ENCODE measurements at places on chromosomes 7 and 10. TPM values are rescaled to one million over a fixed set of nuclear protein-coding genes. Genes with fewer than 3 reads are reported as not detected.

The AGR3 gene
- not detected for total RNA-seq

The IRF5 gene
- total RNA-seq, result 15.5 TPM

The ACTL6B gene
- total RNA-seq, result not detected

The ANKRD26 gene
- 15.8 TPM for total RNA-seq

The TMEM229A gene
- not detected for total RNA-seq

The SKIDA1 gene
- total RNA-seq, result 1.2 TPM

The MBL2 gene
- total RNA-seq, result not detected

The MMRN2 gene
- total RNA-seq, result 85.6 TPM

The PAX2 gene
- not detected for total RNA-seq

The CYP26C1 gene
- total RNA-seq, result 0.21 TPM

The HOXA7 gene
- 4.7 TPM for total RNA-seq

DNA sequence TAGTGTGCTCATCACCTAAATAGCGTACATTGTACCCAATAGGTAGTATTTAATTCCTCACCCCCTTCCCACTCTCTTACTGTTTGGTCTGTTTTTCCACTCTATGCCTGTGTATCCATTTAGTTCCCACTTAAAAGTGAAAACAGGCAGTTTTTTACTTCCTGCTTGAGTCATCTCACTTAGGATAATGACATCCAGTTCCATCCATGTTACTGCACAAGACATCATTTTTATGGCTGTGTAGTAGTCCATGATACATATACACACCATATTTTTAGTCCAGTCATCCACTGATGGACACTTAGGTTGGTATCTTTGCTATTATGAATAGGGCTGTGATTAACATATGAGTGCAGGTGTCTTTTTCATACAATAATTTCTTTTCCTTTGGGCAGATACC, 10.1 kb downstream of the STK17A start:
- DNase-seq, result no peak

GRCh38 chr10:124875596-124875995, 66.3 kb upstream of the ZRANB1 start:
- no peak for DNase-seq

DNA sequence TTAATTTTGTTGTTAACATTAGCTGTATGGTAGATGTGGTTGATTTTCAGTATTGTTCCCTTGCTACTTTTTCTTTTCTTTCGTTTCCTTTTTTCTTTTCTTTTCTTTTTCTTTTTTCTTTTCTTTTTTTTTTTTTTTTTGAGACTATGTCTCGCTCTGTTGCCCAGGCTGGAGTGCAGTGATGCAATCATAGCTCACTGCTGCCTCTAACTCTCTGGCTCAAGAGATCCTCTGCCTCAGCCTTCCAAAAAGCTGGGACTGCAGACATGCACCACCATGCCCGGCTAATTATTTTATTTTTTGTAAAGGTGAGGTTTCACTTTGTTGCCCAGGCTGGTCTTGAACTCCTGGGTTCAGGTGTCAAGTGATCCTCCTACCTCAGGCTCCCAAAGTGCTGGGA, 14.4 kb downstream of the SLC26A3 start:
- no peak for DNase-seq

DNA sequence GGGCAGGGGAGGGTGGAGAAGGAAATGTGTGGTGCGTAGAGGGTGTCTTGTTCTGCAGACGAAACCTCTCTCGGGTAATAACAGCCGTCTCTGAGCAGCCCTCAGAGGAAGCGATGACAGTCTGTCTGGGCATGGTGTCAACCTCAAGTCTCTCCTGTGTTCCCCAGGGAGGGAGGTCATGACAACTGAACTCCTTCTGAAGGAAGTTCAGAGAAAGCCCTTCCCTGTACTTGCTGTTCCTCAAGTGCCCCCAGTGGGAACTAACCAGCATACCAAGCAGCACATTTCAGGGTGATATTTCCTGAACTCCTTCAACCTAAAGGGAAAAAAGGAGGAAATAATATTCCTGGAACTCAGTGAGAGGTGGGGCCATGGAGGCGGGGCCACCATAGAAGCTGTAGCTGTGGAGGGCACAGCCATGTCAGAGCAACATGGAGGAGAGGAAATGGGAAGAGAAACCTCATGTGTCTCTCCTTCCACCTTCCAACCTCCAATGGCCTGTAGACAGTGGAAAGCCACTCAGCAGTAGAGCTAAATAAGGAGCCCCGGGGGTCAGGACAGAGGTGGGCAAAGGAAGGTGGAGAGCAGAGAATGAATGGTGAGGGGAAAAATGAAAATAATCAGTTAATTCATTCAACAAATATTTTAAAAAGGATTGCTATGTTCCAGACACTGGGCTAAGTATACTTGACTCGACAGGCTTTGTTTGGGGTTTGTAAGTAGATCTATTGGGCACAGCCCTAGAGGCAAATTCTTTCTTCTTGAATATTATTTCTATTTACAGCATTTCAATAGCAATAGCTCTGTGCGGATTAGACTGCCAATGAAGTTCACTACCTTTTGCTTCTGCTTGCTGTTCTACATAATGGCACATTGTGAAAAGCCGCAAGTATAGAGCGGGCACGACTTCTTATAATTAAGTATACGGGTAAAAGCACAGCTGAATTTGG, 61.0 kb upstream of the AOAH start:
- DNase-seq, result peak; percentile 79

- DNase-seq, result peak; percentile 81
Observed at GRCh38 chr7:149791-150636, 42.4 kb upstream of the FAM20C start.

GRCh38 chr7:131095346-131095745, 232.3 kb upstream of the MKLN1 start:
- no peak for DNase-seq

GRCh38 chr10:33559105-33559504, 224.6 kb upstream of the NRP1 start:
- no peak for DNase-seq

DNA sequence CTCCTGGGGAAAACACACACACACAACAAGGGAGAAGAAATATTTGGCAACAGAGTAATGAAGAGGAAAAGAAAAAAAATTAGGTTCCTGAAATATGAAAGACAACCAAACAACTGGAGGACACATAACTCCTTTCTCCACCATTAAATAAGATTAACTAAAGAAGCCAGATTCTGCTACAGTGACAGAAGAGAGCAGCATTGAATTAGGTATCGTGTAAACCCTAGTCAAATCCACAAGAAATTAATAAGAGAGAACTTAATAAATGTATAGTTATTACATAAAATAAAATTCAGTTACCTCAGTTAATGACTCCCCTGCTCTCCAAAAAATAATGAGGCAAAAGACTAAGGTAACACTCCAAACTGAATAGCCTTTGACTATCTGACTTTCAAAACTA, 306.7 kb downstream of the CRPPA start:
- no peak for DNase-seq

- peak; percentile 41 for DNase-seq
Observed at GRCh38 chr10:132458071-132458585, 61.1 kb downstream of the PWWP2B start.

DNA sequence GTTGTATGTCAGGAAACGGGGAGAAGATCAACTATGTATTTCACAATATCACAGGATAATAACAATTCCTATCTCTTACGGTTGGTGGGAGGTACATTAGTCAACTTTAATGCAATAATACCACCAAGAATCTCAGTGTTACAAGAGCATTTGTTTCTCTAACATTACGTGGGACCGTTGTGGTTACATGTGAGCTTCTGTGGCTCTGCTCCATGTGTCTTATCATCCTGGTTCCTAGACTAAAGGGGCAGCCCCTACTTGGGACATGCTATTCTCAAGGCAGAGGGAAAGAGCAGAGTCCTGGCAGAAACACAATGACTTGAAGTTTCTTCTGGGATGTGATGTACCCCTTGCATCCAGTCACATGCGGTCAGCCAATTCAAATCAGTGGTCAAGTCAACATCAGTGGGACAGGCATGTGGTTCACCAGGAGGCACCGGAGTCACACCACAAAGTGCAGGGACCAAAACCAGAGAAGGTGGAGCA, 2.5 kb upstream of the ZNF22 start:
- no peak for DNase-seq

DNA sequence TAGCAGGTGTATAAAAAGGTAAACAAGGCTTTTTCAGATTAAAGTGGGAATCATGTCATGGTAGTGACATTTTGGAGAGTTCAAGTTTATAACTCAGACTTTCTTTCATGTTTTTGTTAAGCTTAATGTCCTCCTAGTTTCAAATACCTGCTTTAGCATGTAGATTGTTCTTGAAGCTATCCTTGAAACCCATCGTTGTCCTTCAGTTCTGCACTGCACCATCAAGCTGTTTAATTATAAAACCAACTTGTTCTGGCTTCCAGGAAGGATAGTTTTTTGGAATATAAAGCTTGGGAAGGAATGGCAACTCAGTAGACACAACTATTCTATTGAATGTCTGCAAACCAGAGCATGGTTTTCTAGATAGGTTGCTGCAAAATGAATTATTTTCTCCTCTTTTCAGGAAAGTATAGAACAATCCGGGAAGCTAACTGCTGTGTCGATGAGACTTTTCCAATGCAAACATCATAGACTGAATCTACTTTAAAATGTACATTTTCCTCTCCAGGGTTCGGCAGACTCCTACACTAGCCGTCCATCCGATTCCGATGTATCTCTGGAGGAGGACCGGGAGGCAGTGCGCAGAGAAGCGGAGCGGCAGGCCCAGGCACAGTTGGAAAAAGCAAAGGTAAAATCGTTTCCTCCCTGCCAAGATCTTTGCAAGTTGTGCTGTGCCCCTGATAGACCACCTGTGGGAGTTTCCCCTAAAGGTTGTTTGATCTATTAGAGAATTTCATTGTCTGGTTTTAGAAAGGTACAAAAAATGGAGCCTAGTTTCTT, 249.8 kb downstream of the NSUN6 start:
- no peak for DNase-seq

DNA sequence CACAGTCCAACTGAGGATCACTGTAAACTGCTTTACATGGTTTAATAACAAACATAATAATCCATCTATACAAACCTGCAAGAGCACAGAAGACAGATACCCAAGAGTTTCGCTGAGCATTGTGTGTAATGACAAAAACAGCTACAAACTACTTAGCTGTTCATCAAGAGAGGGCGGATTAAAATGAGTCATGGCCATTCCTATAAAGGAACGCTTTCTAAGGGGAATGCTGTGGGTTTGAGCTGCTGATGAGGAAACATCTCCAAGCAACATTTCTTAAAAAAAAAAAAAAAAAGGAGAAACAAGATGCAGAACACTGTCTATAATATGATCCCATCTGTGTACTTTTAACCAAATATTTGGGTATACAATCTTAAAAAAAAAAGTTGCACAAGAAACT, 33.8 kb downstream of the VOPP1 start:
- DNase-seq, result no peak

- no peak for DNase-seq
Observed at GRCh38 chr7:158446706-158447105, 140.9 kb downstream of the PTPRN2 start.

GRCh38 chr10:101214446-101215396, 14.5 kb downstream of the LBX1 start:
- peak; percentile 90 for DNase-seq

DNA sequence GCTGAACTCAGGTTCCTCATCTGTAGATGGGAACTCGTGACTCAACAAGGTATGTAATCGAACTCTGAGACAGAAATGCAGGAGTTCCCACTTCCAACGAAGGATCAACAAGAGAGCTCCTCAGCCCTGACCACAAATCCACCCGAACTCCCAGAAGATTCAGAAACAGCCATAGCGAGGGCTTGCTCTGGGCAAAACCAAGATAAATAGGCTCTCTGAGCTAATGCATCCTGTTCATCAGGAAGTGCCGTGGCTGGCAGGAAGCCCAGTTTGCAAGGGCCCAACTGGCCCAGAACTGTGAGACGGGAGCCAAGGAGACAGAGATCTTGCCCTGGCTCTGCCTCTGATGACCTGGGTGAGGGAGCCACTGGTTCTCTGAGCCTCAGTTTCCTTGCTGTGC, 141.7 kb upstream of the PFKP start:
- peak; percentile 81 for DNase-seq

GRCh38 chr10:96608262-96608661, 21.4 kb upstream of the TM9SF3 start:
- no peak for DNase-seq

DNA sequence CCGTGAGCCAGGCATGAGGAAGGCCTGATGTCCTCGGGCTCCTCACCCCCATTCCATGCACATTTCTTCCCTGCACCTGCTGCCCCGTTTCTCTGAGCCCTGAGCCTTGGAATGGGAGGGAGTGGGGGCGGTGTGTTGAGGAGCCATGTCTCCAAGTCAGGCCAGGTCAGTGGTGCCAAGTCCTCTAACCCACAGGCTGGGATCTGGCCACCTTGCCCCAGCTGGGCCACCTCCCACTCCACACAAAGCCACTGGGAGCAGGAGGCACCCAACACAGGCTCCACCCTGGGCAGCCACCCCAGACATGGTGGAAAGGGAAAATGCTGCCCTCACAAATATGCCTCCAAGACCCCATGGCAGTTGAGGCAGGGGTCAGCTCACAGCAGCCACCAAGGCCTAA, 27.7 kb downstream of the ZCCHC24 start:
- no peak for DNase-seq

GRCh38 chr7:65438598-65438997, 64.9 kb downstream of the ZNF92 start:
- DNase-seq, result no peak

DNA sequence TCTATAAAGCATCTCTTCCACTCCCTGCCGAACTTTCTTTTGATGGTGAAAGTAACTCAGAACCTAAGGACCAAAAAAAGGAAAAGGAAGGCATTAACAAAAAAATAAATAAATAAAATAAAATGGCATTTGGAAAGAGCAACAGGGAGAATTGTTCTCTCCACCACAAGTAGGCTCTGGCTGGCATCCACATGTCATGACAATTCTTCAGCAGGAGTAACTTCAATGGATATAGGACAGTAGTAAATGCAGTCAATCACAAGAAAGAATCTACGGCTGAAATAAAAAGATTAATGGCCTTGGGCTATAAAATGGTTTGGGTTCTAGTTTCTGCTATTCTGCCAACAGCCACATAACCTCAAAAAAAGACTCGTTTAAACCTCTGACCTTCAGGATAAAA, 23.9 kb downstream of the NCAPG2 start:
- no peak for DNase-seq

GRCh38 chr10:29688230-29688661, 53.5 kb upstream of the SVIL start:
- no peak for DNase-seq

DNA sequence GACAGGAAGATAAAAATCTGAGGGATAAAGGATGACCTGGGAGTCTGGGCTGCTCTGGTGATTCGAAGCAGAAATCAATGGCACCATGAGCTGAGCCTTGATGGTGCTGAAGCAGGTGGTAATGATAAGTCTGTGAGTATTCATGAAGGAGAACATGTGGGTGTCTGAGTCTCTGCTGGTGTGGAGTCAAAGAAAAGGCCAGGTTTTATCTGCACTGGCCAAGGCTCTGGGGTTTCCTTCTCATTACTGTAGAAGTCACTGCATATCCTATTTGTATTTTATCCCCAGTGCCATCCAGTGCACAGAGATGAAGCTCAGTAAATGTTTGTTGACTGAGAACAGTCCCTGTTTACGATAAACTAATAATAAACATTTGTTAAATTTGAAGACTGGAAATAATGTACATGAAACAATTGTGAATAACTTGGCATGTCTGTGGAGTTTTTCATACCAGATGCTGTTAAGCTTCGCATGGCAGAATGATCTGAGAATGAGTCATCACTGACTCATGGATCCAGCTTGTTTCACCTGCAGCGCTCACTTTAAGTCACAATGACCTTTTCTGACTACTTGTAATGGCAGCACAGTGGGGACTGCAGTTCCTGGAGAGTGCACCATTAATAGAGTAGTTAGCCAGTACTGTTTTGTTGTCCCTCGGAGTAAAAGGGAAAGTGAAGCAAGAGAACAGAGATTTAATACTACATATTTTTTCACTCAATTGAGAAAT, 538.5 kb downstream of the HTR7 start:
- no peak for DNase-seq
